A549 treated with ZK216348 at 1 μM for 4 hours (cell line): ENCODE measurements at places on chromosomes 3 and 15. TPM values are rescaled to one million over a fixed set of nuclear protein-coding genes. Genes with fewer than 3 reads are reported as not detected.

Gene SLC27A2
- total RNA-seq: 32.0 to 42.0 TPM (median 33.3 TPM) in 5 replicates

Gene HRG
- not detected in 5 replicates for total RNA-seq

Gene EPHA3
- not detected in 5 replicates for total RNA-seq

Gene GATA2
- 3.5 to 5.0 TPM (median 4.8 TPM) in 5 replicates for total RNA-seq

Gene GOLGA8S
- 0.12 to 0.25 TPM (median 0.18 TPM) in 5 replicates for total RNA-seq
